ENCODE measurements at places on chromosomes 5 and 9.

DNA sequence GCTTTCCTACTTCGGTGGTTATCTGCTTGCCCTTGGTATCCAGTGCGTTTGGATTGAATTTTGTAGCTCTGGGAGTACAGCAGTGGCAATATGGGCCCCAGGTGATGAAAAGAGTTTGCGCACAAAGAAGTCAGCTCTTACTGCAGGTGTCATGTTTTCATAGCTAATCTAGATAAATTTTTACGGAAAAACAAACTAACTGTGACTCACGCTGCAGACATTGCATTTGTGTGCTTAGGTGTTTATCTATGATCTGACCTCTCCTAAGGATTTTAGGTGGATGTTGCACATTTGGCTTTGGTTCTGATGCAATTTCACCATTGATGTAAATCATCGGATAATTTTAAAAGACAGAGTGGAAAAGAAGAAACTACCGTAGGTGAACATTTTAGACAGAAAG is 92.1 kb downstream of the VCAN start:
- DNase-seq, result no peak

- no peak for DNase-seq
Measured at GRCh38 chr5:81717226-81717625, 33.7 kb downstream of the SSBP2 start.

- no peak for DNase-seq
Measured at GRCh38 chr9:131233995-131234394, 42.3 kb downstream of the FAM78A start.

GRCh38 chr9:77020413-77021290 is 1.2 kb downstream of the FOXB2 start:
- peak; percentile 51 for DNase-seq

DNA sequence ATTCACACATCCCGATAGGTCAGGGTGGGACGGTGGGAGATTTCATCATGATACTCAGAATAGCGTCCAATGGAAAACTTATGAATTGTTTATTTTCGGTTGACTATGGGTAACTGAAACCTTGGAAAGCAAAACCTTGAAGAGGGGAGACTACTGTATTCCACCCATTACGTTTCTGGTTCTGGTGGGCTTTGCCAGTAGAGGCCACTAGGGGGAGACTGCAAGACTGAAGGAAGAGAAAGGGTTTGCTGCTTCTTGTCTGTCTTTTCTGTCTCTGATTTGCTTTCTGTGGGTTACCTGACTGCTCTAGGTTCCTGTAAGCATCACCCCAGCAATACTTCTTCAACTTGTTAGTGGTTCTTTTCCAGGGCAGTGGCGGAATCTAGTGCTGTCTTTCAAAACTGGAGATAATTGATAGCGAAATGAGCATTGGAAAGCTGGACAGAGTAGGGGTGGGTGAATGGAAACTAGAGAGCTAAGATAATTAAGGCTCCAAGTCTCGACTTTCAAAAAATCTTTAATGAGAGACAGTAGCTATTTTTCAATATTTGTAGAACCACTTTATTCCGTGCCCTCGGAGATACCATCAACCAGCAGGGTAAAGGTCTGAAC is 27.0 kb downstream of the GRIN3A start:
- peak; percentile 47 for DNase-seq

DNA sequence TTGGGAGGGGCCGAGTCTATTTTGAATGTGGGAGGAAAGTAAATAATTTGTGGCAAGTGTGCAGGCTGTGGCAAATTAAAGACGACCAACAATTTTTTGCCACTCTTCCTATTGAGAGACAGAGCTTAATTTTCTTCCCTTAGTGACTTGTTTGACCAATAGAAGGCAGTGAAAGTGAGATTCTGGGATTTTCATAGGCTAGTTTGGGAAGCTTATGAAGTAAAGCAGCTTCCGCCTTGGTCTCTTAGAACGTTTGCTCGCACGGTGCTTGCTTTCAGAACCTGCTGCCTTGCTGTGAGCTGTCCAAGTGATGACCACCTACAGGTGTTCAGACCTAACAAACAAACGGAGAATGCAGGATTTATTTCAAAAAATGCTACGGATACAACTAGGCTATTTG is 6.7 kb upstream of the OR1N2 start:
- no peak for DNase-seq

- DNase-seq, result no peak
Measured at GRCh38 chr9:6646293-6646636, 736 bp upstream of the GLDC start.

DNA sequence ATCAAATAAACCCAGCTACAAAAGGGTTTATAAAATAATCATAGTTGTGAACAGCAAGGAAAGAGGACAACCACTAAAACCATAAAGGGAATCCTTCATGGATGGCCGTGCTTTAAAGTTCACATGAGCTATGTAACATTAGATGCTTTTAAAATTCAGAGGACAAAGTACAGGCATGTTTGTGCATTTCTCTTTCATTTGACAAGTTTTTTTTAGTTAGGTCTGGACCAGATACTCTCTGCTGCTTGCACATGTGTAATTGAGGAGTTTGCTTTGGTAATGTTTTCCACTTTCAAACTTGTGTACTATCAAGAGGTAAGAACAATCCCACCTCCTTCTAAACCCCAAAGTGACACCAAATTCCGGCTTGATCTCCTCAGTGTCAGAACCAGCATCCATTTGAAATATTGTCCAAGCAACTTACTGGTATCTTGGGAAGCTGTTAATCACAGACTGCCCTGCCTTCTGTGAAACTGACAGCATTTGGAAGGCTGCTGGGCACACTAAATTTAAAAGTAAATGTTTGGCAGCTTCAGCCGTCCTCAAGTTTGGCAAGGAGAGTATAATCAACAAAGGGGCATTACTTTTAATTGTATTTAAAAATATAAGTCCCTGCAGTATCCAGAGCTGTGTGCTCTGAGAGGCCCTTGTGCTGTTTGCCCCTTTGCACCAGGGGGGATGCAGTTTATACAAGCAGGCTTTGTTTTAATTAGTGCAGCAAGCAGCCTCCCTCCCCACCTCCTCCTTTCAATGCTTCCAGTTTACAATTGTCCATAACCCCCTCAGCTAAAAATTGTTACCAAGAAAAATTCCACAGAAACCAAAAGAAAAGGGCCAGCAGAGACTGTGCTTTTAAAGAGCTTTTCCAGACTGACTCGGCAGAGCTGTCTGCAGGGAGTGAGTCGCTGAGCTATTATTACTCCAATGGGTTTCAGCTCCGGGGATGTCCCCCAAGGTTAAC is 328.3 kb upstream of the MPDZ start:
- no peak for DNase-seq

DNA sequence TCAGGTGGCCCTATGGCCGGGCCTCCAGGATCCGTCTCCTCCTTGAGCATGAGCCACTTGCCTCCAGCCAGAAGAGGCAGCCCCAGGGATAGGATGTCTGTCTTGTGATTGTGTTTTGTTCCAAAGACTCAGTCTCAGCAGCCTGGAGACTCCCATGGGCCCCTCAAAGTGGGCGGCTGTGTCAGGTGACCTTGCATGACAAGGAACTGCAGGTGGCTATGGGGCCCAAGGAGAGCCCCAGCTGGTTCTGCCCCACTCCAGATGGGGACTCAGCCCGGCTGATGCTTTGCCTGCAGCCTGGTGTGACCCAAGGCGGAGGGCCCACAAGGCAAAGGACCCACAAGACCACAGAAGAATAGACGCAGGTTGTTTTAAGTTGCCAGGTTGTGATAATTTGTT is 284.3 kb upstream of the IRX4 start:
- DNase-seq, result no peak

DNA sequence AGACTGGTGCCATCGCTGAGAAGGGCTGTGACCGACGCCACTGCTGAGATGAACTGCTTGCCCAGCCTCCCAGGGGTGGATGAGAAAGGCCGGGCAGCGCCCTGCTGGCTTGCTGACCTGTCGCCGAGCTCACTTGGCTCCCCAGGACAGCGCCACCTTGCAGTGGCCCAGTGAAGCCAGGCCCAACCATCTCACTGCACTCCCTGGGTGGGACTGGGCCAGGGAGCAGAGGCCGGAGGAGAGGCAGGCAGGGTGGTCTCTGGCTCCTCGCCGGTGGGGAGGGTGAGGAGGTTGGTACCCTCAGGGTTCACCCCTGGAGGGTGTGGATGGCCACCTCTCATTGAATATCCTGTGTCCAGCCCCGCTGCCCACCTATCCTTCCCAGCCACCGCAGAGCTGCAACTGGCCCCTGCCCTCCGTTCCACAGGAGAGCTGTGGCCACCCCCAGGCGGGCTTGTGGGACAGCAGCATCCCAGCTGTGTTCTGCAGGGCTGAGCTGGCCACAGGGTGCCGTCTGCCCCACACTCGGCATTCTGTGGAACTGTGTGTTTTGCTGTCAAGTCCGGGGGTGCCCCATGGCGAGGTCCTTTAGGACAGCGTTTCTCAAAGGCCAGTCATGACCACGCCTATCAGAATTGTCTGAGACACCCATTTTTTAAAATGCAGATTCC is 41.0 kb upstream of the FCN2 start:
- DNase-seq, result no peak

GRCh38 chr5:9490494-9491097 is 55.3 kb downstream of the SEMA5A start:
- no peak for DNase-seq

DNA sequence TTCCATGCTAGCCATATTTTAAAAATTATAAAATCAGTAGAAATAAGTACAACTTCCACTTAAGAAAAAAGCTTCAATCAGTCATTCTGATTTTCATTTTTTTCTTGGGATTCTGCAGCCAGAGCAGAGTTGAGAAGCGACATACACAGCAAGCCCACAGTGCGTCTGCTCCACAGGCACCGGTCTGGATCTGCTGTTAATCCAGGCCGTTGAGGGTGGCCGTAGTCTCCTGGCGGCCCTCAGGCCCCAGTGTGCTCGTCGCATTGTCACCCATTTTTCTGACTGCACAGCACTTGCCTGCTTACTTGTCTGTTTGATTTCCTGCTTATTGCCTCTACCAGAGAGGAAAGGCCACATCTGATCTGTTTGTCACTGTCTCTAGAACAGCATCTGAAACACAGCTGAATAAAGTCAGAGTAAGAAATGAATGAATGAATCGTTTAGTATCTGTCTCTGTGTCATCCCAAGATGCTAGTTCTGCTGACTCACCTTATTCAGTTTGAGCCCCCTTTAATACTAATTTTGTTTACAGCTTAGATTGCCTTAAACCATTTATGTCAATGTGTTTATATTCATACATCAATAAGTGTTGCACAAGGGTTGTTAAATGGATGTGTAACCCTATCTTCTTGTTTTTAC is 11.6 kb upstream of the ASPN start:
- no peak for DNase-seq

DNA sequence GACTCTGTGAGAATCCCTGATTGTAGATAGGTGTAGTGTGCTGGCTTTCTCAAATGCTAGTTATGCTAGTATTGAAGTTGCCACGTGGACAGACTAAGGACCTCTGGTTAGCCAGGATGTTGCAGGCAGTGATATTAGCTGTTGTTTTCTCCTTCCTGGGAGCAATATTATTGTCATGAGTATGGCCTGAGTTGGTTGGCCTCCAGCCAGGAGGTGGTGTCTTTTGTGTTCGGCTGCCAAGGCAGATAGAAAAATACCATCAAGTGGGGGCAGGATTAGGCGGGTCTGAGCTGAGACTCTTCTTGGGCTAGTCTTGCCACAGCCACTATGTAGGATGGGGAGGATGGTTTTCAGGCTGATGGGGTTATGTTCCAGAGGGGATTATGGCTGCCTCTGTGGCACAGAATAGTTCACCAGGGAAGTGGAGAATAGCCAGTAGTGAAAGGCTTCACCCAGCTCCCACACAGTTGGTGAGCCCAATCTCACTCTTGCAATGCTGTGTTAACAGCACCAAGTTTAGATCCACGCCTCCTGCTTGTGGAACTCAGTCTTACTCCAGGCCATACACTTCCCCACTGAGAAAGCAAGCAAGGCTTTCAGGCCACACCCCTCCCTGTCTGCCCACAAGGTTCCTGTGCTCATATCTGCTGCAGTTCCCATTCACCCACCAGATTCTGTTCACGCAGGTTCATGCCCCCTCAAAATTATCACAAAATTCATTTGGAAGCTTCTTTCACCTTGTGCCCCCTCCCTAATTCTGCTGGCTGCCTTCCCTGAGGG is 31.2 kb downstream of the GHR start:
- no peak for DNase-seq

DNA sequence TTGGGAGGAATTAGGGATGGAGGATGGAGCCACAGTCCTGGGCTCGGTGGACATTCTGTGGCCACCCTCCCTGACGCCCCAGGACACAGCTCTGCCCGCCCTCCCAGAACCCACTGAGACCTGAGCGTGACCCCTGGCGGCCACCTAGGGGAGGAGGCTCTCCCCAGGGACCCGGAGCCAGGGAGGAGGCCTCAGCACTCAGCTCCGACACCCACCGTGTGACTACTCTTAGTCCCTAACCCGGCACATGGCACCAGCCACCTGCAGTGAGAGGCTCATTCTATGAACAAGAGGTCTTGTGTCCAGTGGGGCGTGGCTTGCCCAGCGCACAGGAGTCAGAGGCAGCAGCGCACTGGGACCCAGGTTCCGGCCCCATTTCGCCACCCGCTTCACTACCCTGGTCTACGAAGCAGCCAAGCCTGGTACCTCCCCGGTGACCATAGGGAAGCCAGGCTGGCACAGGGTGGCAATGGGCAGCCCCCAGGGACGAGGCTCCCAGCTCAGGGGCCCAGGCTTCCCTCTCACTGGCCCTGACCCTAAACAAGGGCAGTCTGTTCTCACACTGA is 10.2 kb downstream of the SARDH start:
- DNase-seq, result no peak

DNA sequence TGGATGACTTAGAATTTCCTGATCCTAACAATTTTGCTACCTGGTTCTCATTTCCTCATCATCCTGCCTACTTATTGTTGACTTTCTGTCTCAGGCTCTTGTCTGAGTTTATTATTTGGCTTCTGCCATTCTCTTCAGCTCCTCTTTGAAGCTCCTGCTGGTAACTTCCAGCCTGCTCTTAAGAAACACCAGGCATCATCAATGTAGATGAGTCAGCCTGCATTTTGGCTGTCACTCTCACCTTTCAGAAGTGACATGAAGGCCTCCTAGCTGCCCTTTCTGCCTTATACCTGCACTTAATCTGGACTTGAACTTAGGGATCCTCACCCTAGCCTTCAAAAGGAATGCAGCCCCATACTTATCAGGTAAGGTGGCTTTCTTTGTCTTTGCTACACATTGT is 551.8 kb upstream of the ZNF608 start:
- no peak for DNase-seq

DNA sequence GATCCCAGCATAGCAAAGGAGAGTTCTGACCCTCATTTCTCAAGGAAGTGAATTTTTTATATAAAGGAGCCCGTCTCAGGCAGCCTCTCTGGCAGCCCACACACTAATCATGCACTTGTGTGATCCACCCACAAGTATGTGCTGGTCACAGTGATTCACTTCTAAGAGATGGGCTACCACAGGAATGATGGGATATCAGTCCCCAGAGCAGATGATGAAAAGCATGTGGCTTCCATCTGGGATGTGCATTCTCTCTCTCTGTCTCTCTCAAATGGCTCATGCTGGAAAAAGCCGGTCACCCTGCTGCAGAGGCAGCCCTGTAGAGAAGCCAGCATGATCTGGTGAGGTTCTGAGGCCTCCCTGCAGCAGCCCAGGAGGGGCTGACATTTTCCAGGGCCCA is 74.2 kb upstream of the ADCY2 start:
- no peak for DNase-seq

GRCh38 chr5:156824800-156825199 is 25.3 kb upstream of the PPP1R2B start:
- DNase-seq, result no peak

- DNase-seq, result no peak
Measured at GRCh38 chr9:131403493-131403773, 9.5 kb downstream of the PRRC2B start.

All from GM20000 (cell line).